ENCODE measurements at places on chromosomes 3 and 15. TPM values are rescaled to one million over a fixed set of nuclear protein-coding genes. Genes with fewer than 3 reads are reported as not detected.
A peak's percentile ranks its signal among the peaks of the same experiment; 100 is the strongest.

DNA sequence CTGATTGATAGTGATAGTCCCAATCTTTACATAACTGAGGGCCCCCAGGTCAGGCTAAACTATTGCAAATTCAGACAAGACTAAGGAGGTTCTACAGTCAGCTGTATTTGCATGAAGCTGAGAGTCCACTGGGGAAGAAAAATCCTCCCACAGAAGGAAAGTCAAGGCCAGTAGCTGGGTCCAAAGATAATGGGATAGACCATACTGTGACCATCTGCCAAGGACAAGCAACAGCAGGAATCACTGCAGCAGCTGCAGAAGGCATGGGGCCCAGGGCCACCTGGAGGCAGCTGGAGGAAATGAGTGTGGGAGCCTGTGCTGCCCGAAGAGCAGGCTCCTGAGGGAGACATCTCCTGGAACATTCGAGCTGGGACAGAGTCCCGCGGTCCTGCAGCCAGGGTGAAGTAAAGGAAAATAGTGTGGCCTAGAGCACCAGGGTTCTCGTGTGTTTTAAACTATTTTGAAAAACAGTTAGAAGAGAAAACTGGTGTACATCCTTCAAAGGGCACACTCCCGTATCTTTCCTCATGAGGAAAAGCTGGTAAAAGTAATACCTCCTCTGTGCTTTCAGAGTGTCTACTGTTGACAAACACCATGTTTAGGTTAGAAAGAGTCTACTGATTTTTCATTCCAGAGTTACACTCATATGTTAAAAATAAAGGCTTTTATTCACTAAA is 13.2 kb upstream of the TMEM212 start:
- peak; percentile 87 for DNase-seq

DNA sequence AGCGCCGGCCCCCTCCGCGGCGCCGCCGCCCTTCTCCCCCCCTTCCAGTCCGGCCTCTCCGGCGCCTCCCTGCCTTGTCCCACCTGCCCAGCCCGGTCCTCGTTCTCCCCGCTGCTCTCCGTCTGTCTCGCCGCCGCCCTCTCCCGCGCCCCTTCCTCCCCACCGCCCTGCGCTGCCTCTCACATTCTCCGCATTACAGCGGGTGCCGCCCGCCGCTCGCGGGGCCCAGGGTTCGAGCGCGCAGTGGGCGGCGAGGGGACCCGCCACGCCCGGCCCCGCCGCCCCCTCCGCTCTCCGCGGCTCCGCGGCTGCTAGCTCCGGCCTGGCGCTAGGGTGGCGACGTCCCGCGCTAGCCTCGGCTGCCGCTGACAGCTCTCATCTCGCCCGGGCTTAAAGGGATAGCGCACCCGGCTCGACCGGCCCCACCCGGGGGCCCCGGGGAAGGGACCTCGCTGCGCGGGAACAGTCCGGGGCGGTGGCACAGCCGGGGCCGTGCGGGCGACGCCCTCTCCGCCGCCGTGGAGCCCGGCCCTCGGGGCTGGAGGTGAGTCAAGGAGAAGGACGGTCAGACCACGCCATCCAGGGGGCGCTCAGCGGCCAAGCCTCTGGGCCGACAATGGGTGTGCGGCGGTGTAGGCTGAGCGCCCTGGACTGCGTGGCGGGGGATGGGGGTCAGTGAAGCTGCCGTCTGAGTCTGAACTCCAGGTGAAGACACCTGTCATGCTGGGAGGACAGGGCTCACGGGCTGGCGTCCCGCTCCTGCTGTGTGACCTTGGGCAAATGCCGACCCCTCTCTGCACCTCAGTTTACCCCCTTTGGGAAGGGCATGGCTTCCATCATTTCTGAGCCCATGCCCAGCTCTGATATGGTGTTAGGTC is 187.4 kb upstream of the LINGO1 start:
- peak; percentile 43 for DNase-seq

DNA sequence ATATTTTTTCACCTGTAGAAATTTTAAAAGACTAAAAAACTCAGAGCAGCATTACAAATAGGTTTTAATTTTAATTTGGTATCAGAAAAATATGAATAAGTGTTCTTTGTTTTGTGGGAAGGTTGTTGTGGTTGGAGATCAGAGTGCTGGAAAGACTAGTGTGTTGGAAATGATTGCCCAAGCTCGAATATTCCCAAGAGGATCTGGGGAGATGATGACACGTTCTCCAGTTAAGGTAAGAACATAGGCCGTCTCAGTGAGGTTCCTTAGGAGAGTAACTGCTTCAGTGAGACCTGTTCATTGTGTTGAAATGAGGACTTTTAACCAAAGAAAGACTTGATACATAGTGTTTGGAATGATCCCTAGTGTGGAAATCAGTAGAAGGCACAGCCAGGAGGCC is 44.8 kb downstream of the OPA1 start:
- no peak for DNase-seq

GRCh38 chr3:28089527-28089897 is 151.9 kb upstream of the CMC1 start:
- DNase-seq: no peak

DNA sequence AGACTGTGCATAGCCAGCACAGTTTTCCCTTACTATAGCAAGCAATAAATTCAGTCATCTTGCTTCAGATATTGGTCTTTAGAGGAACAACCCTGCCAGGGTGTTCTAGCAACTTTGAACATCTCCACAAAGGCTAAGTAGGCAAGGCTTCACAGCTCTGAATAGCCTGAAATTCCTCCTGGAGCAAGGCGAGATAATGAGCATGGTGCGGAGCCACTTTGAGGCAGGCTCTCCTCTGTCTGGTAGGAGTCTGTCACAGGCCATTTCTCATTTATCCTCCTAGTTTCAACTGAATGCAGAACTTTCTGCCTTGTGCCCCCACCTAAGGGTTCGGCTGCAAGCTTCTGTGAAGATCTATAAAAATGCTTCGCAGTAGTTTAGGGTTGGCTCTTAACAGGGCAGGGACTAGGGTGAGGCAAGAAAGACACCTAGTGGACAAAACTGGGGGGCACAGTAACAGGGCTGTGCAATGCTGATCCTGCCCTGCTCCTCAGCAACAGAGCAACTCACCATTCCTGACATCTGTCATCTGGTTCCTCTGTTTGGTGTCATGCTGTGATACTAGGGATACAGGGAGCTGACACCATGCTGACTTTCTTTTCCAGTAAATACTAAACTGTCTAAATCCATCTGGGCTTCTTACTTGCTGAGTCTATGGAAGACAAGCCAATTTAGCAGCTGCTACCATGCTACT is 16.6 kb upstream of the EHHADH start:
- peak; percentile 10 for DNase-seq

DNA sequence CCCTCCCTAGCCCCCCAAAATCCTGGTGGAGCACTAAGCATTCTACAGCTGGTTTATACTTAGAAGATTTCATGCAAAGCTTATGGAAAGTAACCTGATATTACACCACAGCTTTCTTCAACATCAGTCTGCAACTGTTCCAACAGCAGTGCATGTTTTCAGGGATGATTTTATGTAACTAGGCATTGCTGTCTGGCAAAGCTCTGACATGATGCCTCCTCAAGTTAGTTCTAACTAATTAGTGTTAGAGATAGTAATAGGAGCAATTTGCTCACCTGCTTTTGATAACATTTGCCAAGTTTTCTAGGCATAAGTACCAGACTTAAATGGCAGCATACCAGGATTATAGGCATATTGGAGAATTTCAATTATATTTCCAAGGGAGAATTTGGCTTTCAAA is 330.3 kb upstream of the SGO1 start:
- DNase-seq: peak; percentile 63

DNA sequence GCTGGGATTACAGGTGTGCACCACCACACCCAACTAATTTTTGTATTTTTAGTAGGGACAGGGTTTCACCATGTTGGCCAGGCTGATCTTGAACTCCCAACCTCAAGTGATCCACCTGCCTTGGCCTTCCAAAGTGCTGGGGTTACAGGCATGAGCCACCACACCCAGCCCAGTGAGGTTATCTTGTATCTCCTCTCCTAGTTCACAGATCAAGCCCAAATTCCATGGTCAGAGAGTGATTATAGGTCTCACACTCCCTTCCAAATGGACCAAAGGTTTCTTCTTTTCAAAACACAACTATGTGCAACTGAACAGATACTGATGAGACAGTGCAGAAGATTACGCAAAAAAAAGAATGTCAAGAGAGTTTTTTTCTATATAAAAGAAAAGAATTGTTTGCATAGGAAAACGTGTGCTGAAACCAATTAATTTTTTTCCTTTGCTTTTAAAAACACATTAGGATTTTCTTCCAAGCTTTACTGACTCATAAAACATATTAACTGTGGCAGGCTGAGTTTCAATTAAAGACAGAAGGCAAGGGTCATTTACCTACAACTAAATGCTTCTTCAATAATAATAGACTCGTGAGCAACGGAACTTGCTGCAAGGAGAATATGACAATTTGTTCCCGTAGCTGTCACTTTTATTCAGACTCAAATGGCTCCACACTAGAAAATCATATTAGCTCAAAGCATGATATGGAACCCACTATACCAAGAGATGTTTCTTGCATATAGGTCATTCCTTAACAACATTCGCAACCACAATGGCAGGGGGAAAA is 30.4 kb upstream of the THUMPD3 start:
- no peak for DNase-seq

DNA sequence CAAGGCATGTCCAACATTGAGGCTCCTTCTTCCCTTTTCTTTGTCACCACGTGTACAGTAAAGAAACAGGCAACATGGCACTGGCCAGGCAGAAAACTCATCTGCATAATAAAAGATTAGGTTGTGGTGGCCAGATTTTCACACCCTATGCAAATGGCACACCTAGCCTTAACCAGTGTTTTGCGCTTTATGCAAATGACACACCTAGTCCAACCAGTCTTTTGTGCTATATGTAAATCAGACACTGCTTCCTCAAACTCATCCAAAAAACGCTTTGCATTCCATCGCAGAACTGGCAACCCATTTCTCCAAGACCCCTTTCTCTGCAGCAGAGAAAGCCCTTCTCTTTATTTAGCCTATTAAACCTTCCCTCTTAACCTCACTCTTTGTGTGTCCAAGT is 109.1 kb downstream of the ZNF385D start:
- DNase-seq: no peak

DNA sequence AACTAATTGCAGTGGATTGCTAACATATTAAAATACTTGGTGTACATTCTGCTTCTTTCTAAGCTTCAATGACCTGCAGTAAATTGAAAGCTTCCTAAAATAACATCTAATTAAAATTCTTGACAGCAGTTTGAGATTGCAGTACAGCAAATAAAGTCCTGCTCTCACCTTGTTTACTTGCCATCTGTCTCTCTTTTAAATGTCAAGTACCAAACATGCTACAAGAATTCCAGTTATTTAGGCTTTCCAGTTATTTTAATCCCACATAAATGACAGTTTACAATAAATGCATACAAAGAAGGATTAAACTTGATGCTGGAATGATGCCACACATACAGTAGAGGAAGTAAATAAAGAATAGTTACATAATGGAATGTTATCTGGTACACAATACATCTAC is 33.2 kb downstream of the CBLB start:
- no peak for DNase-seq

DNA sequence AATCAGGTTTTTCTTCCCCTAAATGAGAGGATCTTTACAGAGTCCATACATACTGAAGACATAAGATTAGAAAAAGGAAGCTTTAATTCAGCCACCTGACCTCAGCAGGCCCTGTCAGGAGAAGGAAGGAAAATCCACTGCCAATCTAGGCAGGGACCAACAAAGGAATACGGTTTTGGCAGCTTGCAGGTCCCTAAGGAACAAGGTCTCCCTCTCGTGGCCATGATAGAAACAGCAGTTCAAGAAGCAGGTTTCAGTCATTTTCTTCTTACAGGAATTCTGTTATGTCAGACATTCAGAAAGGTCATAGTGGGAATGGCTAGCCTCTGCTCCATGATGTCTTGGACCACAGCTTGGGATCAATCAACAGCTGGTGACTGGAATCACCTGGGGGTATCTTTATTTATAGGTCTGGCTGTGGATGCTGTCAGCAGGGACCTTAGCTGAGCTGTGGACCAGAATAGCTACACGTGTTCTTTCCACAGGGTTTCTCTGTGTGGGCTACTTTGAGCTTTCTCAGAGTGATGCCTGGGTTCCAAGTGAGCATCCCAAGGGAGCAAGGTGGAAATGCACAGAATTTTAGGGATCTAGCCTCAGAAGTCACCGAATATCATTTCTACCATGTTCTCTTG is 9.4 kb upstream of the CMSS1 start:
- DNase-seq: peak; percentile 60

DNA sequence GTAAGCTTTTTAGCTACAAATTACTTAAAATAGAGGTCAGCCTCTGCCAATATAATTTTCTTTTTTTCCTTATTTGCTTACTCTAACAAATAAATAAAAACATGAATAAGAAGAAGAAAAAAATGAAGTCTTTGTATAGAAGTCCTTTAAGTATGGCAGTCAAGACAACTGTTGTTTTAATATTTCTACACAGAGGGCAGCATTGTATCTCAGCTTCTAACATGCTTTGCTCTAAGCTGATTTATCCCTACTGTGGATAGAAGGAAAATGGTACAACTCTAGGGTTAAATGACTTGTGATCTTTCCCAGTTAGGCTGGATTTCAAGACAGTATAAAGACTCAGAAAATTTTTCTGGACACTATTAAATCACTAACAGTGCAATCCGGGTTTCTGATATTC is 104.3 kb upstream of the MEIS2 start:
- DNase-seq: peak; percentile 3

DNA sequence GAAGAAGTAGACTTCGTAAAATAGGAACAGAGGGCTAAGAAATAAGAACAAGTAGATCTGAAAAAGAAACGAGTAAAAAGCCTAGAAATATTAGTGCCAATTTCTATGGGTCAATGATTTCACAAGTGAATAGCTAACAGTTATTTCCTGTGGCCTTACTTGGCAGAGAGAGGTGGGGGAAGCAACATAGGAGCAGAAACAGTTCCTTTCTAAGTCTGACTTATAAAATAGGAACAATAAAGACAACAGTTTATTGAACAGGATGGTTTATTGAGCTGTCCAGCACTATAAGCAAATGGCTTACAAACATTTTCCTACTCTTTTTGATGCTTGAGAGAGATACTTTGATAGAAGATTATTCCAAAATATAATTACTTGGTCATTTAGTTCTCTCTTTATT is 37.9 kb downstream of the AGTR1 start:
- DNase-seq: no peak

GRCh38 chr3:73657186-73657585 is 32.4 kb upstream of the PDZRN3 start:
- no peak for DNase-seq

- DNase-seq: no peak
Measured at GRCh38 chr15:56232058-56232457, 11.6 kb downstream of the RFX7 start.

- DNase-seq: peak; percentile 71
Measured at GRCh38 chr3:56303487-56303886, 164.8 kb downstream of the ERC2 start.

GRCh38 chr15:99466701-99467337 is 99.0 kb upstream of the MEF2A start:
- DNase-seq: no peak

Gene DNAJB11
- total RNA-seq: 45.7 TPM

Gene COLQ
- 12.1 TPM for total RNA-seq

Gene RASGRP1
- 2.1 TPM for total RNA-seq

Gene CASR
- total RNA-seq: not detected

Gene CSPG4
- 246 TPM for total RNA-seq

Gene UBA5
- total RNA-seq: 63.6 TPM

Gene SEMA3G
- total RNA-seq: 14.0 TPM
